ENCODE measurements at places on chromosomes 1 and 21.

- no peak for DNase-seq
Observed at GRCh38 chr1:85224734-85225623, 24.2 kb upstream of the SYDE2 start.

DNA sequence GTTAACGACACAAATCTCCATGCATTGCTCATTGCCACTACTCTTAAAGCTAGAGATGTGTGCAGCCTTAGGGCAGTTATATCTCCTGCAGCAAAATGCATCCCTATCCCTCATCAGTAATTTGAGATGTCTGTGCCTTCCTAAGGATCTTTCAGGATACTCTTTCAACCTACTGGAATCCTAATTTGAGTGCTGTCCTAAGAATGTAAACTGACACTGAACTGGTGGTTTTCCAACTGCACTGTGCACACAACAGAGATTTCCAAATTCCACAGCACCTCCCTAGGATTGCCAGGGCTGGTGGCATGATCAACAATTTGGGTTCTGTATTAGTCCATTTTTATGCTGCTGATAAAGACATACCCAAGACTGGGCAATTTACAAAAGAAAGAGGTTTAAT is 193.9 kb downstream of the LTN1 start:
- no peak for DNase-seq

DNA sequence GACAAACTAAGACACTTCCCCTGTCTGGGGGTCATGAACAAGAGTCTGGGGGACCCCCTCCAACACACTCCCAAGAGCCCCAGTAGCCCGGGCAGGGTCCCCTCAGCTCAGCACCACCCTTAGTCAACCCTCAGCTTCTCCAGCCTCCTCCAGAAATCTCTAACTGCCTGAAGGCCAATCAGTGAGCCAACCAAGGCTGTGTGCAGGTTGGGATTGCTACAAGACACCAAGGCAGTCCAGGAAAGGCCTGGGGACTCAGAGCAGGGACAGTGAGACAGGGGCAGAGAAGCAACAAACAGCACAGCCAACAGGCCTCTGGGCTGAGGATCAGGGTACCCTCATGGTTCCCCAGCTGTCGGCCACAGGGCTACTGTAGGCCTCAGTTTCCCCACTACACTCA is 13.3 kb downstream of the SMIM12 start:
- DNase-seq: no peak

- DNase-seq: no peak
Observed at GRCh38 chr1:225343618-225344017, 84.2 kb downstream of the LBR start.

Measured in stimulated activated CD8-positive, alpha-beta memory T cell treated with anti-CD3 and anti-CD28 coated beads, Interleukin-7, amount 100 ng/mL, for 1 hour (primary cell).